ENCODE measurements at places on chromosomes 12 and 14.
A peak's percentile ranks its signal among the peaks of the same experiment; 100 is the strongest.

GRCh38 chr12:97848051-97848450, 385.4 kb downstream of the RMST start:
- no peak for DNase-seq

- no peak for DNase-seq
Measured at GRCh38 chr14:105060751-105061427, 4.3 kb downstream of the GPR132 start.

GRCh38 chr14:97777622-97778355, 980.6 kb downstream of the VRK1 start:
- DNase-seq, result no peak

- no peak for DNase-seq
Measured at GRCh38 chr12:41917181-41917580, 227.5 kb downstream of the GXYLT1 start.

DNA sequence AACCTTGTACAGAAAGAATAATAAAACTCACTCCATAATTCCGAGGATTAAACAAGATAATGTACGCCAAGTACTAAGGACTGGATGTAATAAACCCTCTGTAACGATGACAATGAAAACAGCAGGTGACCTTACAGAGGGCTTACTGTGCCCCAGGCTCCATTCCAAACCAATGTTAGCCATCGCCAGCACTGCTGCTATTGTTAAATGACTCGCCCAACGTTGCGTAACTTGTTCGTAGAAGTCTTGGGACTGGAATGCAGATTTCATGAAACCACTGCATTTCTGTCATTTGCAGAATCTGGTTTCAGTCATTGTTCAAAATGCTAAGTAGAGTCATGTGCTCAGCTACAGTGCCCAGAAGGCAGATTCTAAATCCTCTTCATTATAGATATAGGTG, 728 bp upstream of the STON2 start:
- peak; percentile 56 for DNase-seq

DNA sequence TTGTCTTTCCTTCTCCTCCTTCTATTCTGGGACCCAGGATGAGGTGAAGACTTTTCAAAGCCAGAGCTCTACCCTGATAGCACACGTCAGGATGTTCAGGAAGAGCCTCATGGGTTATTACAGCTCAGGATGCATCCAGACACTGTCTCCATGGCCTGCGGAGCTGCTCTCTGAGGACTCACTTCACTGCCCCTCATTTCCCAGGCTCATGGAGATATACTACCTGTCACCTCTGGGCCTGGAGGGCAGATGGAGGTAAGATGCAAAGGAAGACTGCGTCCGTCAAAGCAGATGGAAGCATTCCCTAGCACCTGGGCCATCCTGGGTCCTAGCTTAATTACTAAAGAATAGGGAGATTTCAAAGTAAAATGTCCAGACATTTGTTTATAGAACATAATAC, 32.6 kb downstream of the STON2 start:
- DNase-seq, result no peak

DNA sequence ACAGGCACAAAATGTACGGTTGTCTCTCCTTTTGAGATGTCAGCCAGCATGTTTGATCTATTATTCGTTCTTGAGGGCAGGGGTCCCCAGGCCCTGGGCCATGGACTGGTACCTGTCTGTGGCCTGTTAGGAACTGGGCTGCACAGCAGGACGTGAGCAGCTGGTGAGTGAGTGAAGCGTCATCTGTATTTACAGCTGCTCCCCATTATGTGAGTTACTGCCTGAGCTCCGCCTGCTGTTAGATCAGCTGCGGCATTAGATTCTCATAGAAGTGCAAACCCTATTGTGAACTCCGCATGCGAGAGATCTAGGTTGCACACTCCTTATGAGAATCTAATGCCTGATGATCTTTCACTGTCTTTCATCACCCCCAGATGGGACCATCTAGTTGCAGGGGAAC, 41.4 kb upstream of the SCN8A start:
- no peak for DNase-seq

DNA sequence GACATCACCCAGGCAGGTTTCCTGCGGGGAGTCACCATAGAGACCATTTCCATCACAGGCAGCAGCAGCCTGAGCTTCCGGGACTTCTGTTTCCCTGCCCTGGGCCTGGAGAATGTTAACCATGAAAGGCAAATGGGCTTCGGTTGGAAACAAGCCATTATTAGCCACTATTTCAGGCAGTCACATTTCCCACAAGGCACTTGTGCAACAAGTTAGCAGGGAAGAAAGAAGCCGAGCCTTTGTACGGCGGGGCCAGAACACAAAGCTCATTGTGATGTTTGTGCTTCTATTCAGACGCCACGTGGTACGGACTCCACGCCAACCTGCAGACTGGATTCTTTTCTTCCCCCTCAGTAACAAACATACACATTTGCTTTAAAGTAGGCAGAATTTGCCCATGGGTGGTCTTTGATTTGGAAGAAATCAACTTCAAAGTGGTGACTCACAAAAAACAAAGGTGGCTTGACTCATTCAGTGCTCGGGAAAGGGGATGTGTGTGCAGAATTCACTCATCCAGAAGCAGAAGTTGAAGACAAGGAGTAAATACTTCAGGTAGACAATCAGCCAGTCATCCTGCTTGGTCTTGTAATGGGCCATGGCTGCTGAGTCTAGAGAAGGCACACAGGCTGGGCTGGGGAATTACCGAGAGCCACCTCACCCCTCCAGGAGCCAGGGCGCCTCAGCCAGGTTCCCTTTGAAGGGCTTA, 154.2 kb upstream of the PRMT8 start:
- DNase-seq, result peak; percentile 78

DNA sequence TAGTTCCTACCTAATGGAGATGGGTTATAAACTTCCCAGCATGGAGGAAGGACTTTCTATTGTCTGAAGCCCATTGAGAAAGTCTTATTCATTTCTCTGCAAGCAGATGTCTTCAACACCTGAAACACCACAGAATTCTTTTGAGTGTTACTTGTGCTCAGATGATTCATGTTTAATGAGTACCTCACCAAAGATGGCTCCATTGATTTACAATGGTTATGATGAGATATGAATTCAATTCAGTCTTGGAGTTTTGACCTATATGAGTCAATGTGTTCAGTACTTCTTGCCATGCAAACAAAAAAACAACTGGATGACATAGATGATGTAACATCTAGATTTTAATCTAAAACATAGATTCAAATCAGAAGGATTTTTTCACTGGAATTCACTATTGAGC, 15.4 kb upstream of the PAWR start:
- DNase-seq, result no peak

- no peak for DNase-seq
Measured at GRCh38 chr12:2967651-2968050, 8.5 kb downstream of the TEAD4 start.

DNA sequence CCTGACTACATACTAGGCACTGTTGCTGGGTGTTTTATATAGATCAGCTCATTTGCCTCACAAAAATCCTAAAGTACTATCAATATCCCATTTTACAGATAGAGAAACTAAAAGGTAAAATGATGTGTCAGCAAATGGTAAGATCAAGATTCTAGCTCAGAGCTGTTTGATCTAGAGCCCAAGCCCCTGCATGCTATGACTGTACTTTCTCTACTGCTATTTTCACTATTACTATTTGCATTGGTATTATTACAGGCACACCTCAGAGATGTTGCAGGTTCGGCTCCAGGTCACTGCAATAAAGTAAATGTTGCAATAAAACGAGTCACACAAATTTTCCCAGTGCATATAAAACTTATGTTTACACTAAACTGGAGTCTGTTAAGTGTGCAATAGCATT, 10.9 kb downstream of the ISCU start:
- DNase-seq, result no peak

DNA sequence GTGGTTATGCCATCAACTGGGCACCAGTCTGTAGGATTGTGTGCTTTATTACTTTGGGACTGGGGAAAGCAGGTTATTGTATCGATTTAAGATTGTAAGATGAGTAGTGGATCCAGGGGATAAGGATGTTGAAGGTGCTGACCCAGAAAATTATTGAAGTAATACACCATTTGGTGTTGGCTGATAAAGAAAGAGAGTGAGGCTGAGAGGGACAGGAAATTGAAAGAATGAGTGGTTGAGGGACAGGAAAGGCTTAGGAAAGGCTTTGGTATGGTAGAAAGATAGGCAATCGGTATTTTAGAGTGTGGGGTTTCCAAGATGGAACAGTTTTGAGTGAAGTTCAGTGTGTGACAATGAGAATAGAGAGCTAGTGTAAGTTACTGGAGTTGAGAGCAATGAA, 12.3 kb downstream of the PPHLN1 start:
- no peak for DNase-seq

- no peak for DNase-seq
Measured at GRCh38 chr12:1918884-1919236, 408 bp upstream of the CACNA2D4 start.

GRCh38 chr14:60245380-60246177, 3.4 kb upstream of the PPM1A start:
- DNase-seq, result no peak

DNA sequence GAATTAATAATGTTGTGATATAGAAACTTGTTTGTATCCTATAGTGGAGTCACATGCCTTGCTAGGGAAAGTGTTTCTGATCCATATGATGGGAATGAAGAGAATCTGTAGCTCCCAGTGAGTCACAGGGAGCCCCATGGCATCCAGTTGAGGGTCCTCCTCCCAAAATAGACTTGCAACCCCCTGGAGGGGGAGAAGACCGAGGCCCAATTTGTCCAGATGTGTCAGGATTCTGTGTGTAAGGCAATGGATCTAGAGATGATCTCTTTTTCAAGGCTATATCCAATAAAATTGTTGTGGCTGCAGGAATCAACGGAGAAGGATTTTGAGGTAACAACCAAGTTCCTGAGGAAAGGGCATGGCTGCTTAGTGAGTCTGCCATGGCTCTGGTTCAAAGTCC, 121.8 kb downstream of the BCL11B start:
- DNase-seq, result no peak

- peak; percentile 68 for DNase-seq
Measured at GRCh38 chr12:106978035-106978800, 8.7 kb downstream of the MTERF2 start.

- DNase-seq, result no peak
Measured at GRCh38 chr12:77697126-77697525, 133.6 kb upstream of the NAV3 start.

- DNase-seq, result no peak
Measured at GRCh38 chr14:31955936-31956579, 121.0 kb upstream of the ARHGAP5 start.

DNA sequence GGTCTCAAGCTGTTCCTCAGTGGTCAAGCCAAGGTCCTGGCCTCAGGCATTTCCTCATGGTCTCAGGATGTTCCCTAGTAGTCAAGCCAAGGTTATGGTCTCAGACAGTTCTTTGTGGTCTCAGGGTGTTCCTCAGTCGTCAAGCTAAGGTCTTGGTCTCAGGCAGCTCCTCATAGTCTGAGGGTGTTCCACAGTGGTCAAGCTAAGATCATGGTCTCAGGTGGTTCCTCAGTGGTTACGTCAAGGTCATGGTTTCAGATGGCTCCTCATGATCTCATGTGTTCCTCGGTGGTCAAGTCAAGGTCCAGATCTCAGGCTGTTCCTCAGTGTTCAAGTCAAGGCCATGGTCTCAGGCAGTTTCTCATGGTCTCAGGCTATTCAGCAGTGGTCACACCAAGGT, 540.1 kb downstream of the VRK1 start:
- no peak for DNase-seq

DNA sequence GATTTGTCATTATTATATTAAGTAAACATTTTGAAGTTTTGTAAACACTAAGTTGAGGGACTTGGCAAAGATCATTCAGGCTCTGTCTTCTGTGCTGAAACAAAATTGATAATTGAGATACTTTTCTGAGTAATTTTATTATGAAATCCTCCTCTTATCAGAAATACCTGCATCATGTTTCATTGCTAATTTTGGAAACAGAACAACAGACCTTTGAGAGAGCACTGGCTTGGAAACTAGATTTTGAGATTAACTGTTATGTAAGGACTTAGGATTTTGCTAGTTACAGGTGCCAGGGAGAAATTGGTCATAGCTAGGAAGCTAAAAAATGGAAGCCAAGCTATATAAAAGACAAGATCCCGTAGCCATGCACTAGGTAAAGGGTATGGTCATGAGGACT, 201.7 kb upstream of the DCN start:
- no peak for DNase-seq

DNA sequence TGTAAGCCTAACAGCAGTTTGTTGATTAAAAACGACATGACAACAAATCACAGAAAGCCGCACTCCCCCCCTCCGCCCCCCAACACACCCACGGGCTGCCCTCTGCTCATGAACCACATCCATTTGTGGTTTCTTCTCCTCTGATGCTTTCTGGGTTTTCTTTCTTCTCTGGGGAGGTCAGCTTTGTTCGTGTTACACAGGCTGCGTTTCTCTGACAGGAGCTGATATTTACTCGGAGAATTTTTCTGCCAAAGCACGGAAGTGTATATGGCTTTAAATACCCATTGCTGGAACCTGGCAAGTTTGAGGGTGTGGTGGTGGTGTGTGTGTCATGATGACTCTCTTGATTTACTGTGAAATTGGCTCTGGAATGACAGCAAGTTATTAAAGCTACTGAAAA, 883.7 kb upstream of the TMEM132C start:
- no peak for DNase-seq

DNA sequence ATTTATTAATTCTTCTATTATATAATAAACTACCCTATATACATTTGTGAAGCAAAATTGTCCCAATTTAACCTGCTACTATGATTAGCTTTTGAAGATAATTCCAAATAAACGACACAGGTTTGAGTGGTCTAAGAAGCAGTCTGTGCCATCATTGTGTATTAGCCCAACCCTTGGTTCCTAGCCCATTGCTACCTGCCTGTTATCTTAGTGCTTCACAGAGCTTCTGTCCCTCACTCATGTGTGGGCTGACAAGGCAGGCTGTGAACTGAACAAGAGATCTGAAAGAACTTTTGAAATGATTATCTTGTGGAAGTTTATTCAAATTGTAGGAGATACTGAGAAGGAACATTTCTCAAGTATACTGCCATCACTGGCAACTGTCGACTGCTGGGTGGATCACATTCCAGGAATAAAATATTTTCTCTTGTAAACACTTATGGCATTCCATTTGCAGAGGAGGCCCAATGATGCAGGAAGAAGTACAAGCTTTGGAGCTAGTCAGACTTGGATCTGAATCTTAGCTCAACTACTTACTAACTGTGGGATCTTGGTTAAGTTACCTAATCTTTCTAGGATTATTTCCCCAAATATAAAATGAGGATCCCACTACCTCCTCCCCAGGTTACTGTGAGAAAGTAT, 7.8 kb upstream of the MTERF2 start:
- DNase-seq, result no peak

DNA sequence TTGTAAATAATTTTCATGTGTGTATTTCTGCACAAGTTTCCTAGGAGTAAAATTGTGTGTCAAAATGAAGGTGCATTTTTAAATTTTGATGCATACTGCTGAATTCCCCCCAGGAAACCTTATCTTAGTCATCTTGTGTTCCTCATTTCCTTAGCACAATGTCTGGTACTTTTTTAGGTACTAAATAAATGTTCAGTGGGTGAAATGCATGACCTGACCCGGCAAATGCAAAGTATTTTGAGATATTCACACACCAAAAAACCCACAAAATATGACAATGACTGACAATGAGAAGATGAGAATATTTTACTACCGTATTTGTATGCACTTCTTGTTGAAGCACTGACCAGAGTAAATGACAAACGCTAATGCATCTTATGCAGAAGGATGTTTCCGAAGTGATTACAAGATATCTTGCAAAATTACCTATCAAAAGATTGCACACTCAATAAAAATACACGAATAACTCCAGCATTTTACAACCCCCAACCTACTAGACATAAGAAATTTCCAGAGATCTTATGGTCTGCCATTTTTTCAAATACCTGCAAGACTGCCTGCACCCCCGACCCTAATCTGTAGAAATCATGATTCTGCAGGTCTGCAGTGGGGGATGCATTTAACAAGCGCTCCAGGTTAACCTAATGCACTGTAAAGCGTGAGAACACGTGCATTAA, 895 bp upstream of the PRKAB1 start:
- DNase-seq, result no peak

All from heart left ventricle (tissue), 16 donors.